ENCODE measurements at places on chromosomes 16 and 17.

GRCh38 chr17:65191811-65192740, 54.9 kb downstream of the RGS9 start:
- no peak for DNase-seq

DNA sequence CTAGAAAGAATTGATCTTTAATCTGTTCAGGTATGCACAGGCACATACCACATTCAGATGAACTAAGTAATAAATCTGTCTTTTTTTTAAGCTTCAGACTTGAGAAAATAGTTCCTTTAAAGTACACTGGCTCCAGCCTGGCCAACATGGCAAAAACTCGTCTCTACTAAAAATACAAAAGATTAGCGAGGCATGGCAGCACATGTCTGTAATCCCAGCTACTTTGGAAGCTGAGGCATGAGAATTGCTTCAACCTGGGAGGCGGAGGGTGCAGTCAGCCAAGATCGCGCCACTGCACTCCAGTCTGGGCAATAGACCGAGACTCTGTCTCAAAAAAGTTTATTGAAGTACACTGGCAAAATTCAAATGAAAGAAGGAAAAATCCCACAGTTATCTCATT, 111.0 kb upstream of the NETO2 start:
- no peak for DNase-seq

DNA sequence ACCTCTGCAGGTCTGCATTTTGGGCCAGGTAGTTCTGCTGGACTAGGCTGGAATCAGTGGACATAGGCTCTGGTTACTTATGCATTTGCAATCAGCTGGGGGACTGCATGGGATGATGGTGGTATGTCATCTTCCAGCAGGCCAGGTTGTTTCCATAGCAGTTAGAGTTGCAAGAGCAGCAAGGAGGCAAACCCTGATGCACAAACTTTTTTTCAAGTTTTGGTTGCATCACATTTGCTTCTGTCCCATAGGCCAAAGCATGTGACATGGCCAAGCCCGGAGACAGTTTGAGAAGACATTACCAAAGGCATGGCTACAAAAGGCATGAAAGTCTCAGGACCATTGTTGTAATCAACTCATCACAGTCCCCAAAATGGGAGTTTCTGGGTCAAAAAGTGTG, 58.2 kb downstream of the PRKCB start:
- DNase-seq, result no peak

- DNase-seq, result no peak
Observed at GRCh38 chr17:44688675-44689476, 700 bp downstream of the CCDC43 start.

DNA sequence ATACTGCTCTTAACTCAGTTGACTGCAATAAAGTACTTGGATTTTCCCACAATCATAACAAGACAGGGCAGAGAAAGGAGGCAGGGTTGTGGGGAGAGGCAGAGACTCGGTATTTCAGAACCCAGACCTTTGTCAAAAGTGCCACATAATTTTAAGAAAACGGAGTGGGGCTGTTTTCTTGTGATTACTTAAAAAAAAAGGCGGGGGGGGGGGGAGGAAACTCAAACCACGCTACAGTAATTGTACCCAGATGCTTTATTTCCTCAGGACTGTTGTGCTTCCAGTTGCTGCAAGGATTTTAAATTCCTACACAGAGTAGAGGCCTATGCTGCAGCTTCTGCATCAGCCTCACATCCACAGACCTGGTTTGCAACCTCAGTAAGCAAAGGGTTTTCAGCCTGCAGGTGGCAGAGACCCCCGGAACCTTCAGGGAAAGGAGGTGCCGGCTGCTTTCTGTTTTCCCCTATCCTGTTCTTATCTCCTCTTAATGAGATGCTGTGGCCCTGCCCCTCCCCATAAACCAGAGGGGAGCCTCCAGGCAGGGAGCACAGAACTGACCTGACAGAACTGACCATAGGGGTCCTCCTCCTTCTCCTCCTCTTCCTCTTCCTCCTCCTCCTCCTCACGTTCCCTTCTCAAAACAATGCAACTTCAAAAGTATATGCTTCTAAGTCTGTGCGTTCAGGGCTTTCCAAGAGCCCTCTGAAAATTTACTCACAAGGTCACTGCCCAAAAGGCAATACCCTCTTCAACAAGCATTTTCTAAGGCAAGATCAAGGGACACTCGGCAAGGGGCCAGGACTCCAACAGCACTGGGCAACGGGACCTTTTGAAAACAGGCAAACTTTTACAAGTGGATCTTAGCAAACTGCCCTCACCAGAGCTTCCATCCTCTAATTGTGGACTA, 7.5 kb downstream of the AXIN2 start:
- DNase-seq, result no peak

DNA sequence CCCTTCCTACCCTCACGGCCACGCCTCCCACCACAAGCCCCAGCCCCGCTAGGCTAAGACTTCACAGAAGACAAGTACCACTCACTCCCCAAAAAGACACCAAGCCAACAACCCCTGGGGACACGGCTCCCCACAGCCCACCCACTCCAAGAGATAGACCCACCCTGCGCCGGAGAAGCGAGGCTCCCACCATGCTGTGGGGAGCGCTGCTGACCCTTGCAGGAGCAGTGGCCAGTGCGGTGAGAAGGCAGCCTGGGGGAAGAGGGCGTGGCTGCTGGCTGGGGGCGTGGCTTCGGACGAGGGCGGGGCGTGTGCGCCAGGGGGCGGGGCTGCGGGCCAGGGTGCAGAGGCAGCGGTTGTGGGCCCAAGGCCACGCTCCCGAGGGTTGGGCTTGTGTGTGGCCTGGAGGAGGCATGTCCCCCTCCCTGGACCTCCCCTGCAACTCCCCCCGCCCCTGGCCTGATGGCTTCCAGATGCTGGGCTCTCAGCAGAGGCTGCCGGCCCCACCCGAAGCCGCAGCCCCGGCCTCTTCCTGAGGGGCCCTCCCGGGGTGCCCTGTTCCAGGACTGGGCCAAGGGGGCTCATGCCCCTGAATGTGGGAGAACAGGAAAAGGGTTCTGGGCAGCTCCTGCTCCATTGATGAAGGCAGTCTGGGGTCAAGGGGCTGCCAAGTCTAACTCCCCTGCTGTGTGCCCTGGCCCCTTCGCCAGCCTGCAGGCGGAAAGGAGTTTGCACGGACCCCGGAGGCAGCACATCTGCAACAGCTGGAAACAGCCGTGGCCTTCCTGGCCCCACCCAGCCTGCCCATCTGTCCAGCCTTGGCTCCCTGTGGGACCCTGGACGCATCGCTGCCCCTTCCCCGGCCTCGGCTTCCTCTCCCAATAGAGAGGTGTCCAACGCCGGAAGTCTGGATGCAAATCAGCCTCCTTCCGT, 9.1 kb downstream of the TFAP4 start:
- no peak for DNase-seq

DNA sequence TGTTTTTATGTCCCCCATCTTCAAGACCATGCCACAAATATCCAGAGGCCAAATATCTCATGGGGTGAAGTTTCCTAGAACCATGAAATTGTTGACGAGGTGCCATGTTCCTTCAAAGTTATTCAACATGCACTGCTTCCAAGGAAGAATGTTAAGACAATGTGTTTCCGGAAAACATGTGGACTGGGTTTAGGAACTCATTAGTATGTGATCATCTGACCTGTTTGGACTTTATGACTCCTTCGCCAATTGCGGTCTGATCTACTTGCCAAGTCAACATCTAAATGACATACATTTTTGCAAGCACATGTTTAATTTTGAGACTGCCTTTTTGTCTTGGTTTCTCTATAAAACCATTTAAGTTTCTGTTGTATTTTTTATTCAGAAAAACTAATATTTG, 234.8 kb downstream of the MAF start:
- no peak for DNase-seq

DNA sequence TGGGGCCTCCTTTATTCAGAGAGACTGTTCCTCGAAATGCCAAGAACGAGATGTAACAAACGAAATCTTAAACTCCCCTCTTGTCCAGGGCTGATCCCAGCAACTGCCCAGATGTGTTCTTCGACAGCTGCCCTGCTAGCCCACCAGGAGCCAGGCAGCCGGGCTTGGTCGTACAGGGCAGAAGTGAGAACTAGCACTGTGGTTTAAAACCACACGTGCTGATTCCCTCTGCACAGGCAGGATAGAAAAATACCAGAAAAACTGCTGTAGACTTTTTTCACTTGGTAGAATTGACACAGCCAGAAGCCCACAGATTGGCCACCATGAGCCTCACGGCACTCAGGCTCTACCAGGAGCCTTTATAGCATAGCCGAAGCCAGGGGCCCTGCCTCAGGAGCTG, 33.1 kb downstream of the PLD6 start:
- DNase-seq, result no peak

DNA sequence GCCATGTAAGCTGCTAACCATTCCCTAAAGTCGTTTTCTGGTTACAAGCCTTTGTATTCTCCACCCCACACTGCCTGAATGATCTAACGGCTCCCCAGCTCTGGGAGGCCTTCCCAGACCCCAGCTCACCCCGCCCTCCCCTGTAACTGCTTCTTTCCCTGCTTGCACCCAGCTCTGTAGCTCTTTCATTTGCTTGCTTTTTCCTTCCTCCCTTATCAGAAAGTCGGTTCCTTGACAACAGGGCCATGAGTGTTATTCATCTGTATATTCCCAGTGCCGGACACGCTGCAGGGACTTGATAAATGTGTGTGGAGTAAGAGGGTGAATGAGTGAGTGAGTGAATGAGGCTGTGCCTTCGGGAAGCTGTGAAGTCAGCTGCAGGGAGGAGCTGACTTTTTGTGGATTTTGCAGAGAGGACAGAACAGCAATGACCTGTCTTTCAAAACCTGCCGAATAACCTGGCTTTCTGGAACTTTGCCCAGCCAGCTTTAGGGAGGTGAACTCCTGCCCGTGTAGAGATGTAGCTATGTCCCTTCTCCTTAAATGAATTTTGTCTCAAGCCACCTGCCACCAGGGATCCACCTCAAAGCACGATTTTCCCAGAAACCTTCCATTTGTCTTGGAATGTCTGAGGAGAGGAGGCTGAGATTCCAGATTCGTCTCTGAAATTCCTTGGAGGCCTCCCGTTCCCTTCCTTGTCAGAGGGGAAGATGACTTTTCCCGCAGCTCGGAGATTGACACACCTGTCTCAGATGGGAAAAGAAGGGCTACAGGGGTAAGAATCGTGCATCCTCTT, 20.0 kb upstream of the CACNG4 start:
- no peak for DNase-seq

- DNase-seq, result no peak
Observed at GRCh38 chr17:82930924-82931698, 91.3 kb upstream of the ZNF750 start.

DNA sequence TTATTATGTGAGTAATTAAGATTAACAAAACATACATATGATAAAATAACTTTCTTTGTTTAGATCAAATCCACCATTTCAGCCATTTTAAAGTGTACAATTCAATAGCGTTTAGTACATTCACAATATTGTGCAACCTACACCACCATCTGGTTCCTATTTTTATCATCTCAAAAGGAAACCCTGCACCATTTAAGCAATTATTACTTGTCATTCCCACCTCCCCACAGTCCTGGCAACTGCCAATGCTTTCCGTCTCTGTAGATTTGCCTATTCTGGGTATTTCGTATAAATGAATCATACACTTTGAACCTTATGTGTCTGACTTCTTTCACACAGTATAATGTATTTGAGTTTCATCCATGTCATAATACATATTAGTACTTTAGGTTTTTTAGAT, 162.5 kb upstream of the CNTNAP4 start:
- DNase-seq, result no peak

GRCh38 chr17:82037889-82038195, 345 bp upstream of the DCXR start:
- DNase-seq, result no peak

DNA sequence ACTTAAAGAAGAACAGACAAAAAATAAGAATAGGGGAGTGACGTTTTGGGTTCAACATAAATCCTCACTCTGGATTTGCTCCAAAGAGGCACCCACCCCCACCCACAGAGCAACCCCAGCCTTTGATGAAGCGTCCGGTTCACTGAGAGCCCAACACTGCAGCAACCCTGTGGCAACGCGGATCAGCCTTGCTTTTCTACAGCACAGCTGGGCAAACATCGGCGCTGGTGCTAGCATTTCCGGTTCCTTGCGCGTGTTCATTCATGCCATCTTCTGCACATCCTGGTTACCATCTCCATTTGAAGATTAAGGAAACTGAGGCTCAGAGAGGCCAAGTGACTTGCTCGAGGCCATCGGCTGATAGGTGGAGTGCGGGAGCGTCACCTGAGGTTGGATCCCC, 8.7 kb upstream of the GINS2 start:
- no peak for DNase-seq

- DNase-seq, result no peak
Observed at GRCh38 chr16:89880477-89881367, 7.3 kb downstream of the TCF25 start.

GRCh38 chr16:56063111-56063510, 128.2 kb upstream of the GNAO1 start:
- no peak for DNase-seq

DNA sequence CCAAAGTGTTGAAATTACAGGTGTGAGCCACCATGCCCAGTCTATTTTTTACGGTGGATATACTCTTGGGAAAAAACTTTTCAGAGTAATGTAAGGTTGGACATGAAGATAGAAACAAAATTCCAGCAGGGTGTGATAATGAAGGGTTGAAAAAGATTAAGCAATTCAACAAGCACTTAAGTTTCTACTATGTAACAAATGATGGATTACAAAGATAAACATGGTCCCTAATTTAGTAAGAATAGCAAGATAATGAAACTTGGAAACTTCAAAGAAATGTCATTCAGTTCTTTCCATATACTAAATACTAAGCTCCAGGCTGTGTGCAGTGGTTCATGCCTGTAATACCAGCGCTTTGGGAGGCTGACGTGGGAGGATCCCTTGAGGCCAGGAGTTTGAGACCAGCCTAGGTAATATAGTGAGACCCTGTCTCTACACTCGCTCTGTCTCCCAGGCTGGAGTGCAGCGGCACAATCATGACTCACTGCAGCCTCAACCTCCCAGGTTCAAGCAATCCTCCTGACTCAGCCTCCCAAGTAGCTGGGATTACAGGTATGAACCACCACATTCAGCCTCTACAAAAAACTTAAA, 31.0 kb downstream of the PSMD12 start:
- no peak for DNase-seq

DNA sequence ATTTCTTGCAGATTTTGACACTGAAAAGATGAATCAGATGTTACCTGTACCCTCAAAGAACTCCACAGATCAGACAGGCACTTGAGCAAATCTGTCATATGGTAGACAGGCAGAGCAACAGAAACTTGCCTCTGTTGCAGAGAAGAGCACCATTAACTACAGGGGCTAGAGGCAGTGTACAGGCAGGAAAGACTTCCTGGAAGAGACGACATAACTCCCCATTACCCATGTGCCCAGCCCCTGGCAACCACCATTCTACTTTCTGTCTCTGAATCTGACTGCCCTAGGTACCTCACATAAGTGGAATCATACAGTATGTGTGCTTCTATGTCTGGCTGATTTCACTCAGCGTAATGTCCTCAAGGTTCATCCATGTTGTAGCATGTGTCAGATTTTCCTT, 15.5 kb downstream of the GFOD2 start:
- DNase-seq, result no peak

GRCh38 chr17:70040336-70040735, 34.7 kb upstream of the KCNJ16 start:
- no peak for DNase-seq
